Dermis blood vessel endothelial cell (primary cell): ENCODE measurements at places on chromosomes 2 and 18. TPM values are rescaled to one million over a fixed set of nuclear protein-coding genes. Genes with fewer than 3 reads are reported as not detected.
A peak's percentile ranks its signal among the peaks of the same experiment; 100 is the strongest.

- DNase-seq: no peak
These were observed 173.5 kb upstream of the CTAGE1 start for GRCh38 chr18:22591222-22591621.

TGFA gene
- total RNA-seq: 14.8 and 22.6 TPM in 2 replicates

MOGAT1 gene
- not detected in 2 replicates for total RNA-seq

- DNase-seq: peak; percentile 45
These were observed 948.0 kb downstream of the DSC3 start for GRCh38 chr18:30094556-30094955.

DNA sequence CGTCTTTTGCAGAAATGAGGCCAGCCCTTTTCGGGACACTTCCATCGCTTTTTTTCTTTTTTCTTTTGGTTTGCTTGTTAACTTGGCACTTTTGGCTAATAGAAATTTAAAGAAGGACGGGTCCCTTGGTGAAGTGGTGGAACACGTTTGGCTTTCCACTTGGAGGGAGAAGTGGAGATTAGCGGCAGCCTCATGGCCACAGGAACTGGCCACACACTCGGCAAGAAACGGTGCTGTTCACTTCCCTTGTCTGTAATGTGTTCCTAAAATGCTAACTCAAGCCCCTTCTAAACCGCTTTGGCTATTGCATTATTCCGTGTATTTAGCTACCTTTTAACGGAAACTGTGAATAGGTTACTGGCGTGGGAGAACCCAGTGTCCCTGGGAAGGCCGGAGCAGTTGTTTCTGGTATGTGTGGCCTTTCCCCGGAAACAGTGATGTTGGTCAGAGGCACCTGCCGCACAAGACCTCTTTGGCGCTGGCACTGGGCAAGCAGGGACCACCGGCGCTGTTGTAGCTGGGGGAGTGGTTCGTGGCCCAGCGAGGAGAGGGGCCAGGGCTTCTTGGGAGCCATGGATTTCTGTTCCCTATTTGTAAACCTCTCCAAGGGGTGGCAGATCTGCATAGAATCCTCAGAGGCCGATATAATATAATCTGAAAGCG is 981 bp downstream of the RAMP1 start:
- no peak for DNase-seq

ZBTB7C gene
- total RNA-seq: under 0.01 TPM in 1 of 2 replicates, not detected in the other

- DNase-seq: no peak
These were observed 270.6 kb downstream of the C1D start for GRCh38 chr2:67792191-67792590.

- peak; percentile 94 for DNase-seq
These were observed 60.1 kb downstream of the LIMS1 start for GRCh38 chr2:108594132-108594981.

DNA sequence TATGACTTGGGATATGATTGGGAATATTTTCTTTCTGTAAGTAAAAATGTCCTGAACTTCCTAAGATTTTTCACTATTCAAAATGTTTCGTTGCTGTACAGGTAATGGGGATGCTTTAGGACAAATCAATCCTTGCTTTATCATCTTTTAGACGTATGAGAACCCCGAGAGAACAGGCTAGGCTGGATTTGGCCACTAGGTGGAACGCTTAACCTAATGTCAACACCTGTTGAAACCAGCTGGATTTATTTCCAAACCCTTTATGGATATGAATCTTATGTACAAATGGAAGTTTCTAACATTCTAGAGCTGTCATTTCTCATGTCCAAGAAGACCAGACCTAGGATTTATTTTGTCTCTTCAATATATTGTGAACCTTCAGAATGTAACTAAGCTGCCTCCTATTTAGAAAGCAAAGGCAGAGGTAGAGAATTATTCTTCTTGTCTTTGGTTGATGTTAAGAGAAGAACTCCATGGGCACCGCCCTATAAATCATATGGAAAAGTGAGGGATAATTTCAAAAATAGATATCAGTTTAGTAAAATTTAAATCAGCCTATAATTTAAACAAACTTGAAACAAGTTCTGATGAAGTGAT is 96.7 kb downstream of the PMAIP1 start:
- peak; percentile 73 for DNase-seq

DNA sequence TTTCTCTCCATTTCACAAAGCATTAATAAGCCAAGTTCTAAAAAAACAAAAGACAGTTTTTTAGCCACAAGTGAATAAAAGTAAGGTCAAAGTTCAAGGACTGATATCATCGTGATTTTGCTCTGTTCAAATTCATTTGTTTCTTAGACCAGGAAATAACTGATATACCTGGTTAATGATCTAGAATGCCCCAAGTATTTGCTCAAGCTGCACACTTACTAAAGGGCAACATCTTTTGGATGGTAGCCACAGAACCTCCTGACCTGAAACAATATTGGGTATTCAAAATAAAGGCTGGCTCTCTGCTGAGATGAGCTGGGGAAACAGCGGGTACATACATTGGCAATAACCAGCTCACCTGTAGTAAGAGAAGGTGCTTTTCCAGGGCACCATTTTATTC is 314.7 kb upstream of the LYPD1 start:
- DNase-seq: no peak

PROM2 gene
- total RNA-seq: 0.05 and 0.34 TPM in 2 replicates

GRCh38 chr2:233817995-233818638 is 36.2 kb downstream of the HJURP start:
- DNase-seq: no peak

DNA sequence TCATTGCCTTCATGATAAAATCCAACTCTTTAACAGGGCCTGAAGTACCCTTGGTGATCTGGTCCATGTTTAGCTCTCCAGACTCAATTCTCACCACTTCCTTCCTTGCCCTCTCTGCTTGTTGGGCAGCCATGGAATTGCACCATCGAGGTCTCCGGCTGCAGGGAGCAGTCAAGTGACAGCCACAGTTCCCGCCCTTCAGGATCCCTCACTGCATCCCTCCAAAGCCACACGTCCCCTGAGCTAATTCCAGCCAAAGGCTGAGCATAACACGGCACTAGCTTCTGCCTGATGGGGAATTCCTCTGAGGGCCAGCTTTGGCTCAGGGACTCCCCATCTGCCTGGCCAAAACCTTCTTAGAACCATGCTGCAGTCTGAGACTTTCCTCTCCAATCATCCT is 47.4 kb upstream of the SLC1A4 start:
- DNase-seq: no peak

GRCh38 chr18:77397056-77397455 is 147.4 kb downstream of the GALR1 start:
- DNase-seq: no peak

- peak; percentile 14 for DNase-seq
These were observed 155.9 kb downstream of the FMNL2 start for GRCh38 chr2:152490686-152491455.

- no peak for DNase-seq
These were observed 100.6 kb downstream of the ANTXR1 start for GRCh38 chr2:69113627-69114026.

SPIRE1 gene
- 22.5 and 25.5 TPM in 2 replicates for total RNA-seq

TDRD15 gene
- not detected in 2 replicates for total RNA-seq

- DNase-seq: peak; percentile 65
These were observed 621.3 kb downstream of the XIRP2 start for GRCh38 chr2:167509586-167509985.

DNA sequence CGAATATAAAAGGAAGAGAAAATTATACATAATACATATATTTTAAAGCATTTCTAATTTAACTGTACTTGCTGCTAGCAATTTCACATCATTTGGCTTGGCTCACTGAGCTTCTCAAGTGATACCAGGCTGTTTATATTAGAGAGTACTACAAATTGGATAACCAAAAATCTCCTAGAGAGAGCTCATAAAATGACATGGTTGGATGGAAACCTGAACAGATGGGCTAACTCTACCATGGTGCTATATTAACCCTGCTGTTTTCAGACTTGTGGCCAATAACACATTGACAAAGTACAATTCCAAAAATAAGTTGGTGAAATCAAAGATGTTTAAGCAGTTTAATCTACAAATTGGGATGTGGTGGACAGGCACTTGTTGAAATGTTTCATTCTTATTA is 364.4 kb upstream of the GCFC2 start:
- no peak for DNase-seq

DNA sequence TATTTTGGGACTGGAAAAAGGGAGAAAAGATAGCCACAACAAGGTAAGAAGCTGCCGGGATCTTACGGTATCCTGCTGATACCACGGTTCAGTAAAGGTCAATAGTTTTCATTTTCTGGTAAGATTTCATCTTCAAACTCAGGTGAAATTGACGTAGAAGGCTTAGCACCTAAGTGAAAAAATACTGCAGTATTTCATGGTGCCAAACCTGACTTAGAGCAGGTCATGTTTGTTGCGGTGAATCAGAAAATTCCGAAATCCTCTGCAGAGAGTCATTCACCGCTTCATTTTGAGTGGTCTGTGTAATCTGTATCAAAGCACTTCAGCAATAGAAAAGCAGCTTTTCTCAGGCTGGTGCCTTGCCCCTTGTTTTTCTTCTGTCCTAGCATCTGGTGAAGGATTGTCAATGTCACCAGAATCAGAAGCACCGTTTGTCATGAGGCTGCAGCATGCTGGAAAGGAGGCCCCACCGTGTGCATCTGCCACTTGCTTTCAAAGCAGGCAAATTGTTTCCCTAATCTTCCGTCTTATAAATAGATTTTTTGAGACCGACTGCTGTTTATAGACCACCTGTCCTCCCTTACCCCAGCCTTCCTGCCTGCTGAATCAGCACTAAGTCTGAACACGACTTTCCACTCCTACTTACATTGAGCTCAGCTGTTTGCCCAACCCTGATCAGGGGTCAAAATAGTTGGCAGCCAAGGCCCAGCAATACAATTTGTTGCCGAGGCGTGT is 156.3 kb downstream of the EML6 start:
- no peak for DNase-seq

- no peak for DNase-seq
These were observed 247.3 kb downstream of the ZNF385B start for GRCh38 chr2:179614121-179614520.

DNA sequence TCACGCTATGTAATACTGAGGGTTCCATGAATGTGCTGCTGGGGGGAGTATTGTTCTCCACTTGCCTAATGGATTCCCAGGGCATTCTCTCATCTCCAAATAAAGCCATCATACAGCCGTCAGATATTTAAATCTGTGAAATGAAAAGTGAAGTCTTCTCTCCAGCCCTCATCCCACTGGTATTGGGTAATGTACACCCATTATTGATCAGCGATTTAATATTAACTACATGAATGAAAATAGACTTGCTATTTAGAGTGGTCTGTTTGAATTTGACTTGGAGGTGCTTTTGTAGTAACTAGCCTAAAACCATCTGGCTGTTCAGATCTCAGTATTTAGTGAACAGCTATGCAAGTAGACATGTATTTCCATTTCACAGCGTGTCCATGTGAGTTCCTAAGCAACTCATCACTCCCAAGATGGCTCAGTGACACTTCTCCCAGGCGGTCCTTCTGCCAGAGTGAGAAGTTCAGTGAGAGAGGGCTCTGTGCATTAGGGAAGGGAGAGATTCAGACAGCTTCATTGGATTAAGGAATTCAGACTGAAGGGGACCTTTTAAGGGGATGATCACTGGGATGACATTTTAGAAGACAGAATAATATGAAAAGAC is 140.7 kb downstream of the WDSUB1 start:
- DNase-seq: no peak

L3MBTL4 gene
- 5.9 and 8.0 TPM in 2 replicates for total RNA-seq

TEX44 gene
- not detected in 2 replicates for total RNA-seq

XDH gene
- not detected in 2 replicates for total RNA-seq

BMP10 gene
- total RNA-seq: not detected in 2 replicates

DNA sequence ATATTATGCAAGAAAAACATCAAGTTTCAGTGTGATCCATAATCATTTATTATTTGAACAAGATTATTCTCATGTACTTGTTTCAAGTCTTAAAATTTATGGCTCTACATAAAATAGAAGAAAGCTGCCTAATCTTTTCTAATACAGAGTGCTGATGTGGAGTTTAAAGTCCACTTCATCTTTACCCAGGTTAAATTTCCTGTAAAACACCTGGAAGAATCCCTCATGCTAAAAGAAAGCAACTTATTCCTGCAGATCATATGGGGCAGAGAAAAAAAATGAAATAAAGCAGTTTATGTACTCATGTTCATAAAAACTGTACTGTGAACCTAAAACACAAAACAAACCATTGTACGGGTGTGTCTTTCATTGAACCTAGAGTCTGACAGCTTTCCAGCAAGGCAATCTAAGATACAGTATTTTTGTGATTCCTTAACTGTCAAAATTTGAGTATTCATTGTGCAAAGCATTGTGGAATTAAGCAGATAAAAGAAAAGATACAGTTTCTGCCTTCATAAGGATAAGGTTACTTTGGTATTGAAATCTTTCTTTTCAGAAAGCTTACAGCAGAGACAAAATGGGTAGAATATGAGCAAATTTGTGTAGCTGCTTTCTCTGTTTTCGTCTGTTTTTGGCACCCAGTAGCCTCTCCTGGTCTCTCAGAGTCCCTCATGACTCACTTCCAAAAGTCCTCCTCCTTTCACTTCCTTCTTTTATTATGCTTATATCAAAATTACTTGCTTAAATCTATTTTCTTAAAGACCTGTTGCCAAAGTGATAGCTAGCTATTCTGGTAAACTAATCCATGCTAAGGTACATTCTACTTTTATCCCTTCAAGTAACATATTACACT is 26.9 kb upstream of the GLS start:
- peak; percentile 30 for DNase-seq

DNA sequence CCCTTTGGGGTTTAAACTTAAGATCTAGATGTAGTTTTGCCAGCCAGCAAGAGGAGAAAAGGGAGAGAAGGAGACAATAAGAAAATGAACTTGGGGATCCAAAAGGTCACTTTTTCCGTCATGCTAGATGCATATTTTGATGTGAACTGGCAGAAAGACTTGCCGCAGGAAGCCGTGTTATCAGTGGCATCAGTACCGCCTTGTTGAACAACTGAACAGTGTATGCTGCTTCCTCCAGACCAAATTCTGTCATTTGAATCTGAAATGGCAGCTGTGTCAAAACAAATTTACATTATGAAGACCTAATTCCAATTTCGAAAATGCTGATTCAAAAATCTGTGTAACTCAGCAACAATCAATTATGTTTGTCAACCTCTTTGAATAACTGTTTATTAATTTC is 42.1 kb downstream of the TMEM200C start:
- no peak for DNase-seq

GRCh38 chr2:189661957-189662321 is 680 bp downstream of the ASNSD1 start:
- DNase-seq: peak; percentile 27

- no peak for DNase-seq
These were observed 36.5 kb downstream of the GKN2 start for GRCh38 chr2:68916226-68916625.
